HS-27A (cell line): ENCODE measurements at places on chromosomes 13 and 19.

GRCh38 chr19:50741179-50741933, 18.2 kb downstream of the CLEC11A start:
- DNase-seq = no peak

DNA sequence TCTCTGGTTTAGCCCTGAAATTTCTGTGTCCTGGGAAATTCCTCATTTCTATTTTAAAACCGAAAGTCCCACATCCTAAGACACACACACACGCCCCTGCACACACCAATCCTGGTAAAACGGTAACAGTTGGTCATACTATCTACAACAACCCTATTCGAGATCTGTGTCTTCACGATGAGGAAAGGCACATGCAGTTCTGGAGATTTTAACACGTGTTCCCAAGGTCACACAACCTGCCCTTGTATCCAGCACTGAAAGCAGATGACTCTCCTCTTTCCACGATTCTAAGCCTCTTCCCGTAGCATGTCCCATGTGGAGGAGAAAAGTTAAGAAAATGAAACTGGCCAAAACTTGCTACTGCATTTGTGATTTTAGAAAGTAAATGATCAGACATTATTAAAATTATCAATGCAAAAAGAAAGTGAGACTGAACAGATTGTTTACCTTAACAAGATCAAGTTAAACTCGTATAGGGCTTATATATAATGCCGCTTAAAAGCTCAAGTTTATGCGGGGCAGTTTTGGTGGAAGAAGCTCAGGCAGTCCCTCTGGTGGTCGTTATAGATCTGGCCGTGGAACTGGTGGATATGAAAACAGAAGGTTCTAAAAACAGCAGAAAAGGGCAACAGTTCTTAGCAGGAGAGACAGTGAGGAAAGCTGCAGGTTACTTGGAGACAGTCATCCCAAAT, 32.7 kb downstream of the VSTM1 start:
- DNase-seq = no peak

GRCh38 chr13:100860866-100861265, 186.3 kb upstream of the TMTC4 start:
- no peak for DNase-seq

GRCh38 chr19:866769-867300, 7.4 kb downstream of the CFD start:
- DNase-seq = no peak

GRCh38 chr13:87398047-87398446, 273.1 kb upstream of the SLITRK5 start:
- DNase-seq = no peak

DNA sequence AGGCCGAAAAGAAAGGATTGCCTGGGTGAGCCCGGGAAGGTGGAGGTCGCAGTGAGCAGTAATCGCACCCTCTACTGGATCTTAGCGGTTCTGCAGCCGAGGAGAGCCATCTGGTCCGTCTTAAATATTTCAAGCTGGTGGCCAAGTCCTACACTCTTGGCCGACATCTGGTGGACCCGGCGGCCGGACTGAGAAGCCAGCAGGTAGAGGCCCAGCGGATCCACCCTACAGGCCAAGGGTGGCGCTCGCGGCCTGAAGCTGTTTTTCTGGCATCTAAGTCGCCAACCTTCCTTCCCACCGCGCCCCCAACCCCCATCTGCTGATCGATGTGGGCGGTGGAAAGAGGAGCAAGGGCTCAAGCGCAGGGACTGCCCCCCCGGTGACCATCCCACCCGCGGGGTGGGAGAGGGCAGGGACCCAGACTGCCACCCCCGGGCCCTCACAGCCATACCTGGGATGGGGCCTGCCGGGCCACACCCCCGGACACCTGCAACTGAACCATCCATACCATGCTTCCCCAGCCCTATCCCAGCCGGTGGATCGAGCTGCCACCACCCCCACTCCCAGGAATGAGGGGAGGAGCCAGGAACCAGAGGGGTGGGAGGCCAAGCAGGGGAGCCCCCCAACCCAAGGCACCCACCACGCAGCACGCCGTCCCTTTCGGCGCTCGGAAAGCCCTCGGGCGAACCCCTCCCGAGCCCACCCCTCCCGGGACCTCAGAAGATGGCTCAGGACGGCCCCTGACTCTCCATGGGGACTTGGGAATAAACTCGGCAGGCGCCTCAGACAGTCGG, 46.3 kb upstream of the ZNF730 start:
- no peak for DNase-seq

DNA sequence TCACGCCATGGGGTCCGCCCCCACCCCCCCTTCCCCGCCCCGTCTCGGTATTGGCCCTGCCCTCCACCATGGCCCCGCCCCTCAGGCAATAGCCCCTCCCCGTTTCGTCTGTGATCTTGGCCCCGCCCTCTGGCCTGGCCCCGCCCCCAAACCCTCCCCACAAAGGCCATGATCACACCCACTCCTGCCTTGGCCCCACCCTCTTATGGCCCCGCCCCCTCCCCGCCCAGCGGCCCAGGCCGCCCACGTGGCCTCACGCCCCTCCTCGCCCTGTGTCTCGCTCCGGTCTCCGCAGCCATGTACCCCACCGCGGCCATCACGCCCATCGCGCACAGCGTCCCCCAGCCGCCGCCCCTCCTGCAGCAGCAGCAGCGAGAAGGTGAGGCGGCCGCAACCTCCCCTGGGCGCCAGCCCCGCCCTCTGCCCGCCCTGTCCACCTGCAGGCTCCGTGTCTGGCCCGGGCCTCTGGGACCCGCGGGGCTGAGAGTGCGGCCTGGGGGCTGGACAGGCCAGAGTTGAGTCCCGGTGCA, 61.3 kb downstream of the CELF5 start:
- no peak for DNase-seq

DNA sequence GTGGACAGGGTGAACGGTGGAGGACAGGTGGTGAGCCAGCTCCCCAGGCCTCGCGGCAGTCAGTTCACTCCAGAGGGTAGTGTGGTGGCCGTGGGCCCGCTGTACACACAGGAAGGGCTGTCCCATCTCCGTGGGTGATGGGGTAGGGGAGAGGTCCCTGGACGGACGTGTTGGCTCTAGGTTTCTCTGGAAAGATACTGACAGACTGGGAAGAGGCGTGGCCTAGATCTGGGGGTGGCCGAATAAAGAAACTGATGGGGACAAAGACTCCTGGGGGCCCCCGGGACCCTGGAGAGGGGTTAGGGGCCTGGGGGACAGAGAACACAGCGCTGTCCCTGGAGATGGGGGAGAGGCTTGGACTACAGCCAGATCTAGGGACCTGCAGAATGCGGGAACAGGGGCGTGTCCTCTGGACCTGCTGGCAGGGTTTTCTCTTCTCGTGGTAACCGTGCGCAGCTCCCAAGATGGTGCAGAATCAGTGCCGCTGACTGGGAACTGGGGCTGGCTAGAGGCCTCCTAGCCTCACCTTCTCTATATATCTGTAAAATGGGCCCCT, 4.0 kb upstream of the PRAM1 start:
- no peak for DNase-seq

- no peak for DNase-seq
Observed at GRCh38 chr19:45780448-45781213, 1.7 kb downstream of the DMPK start.

DNA sequence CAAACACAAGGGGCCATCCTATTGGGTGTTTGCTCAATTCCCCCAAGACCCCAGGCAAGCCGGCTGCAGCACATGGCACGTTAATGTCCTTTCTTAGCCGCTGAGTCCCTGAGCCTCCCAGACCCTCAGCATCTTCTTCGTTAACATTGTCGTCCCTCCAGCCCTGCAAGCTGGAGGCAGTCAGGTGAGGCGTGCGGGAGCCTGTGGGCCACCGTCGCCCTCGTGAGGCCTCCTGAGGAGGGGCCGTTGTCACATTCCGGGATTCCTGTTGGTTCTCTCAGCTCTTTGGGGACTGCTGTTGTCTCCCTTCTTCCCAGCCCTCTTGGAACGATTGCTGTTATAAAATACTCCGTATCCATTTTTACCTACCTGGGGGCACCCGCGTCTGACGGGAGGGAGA, 140.6 kb downstream of the KDM4B start:
- DNase-seq = no peak

DNA sequence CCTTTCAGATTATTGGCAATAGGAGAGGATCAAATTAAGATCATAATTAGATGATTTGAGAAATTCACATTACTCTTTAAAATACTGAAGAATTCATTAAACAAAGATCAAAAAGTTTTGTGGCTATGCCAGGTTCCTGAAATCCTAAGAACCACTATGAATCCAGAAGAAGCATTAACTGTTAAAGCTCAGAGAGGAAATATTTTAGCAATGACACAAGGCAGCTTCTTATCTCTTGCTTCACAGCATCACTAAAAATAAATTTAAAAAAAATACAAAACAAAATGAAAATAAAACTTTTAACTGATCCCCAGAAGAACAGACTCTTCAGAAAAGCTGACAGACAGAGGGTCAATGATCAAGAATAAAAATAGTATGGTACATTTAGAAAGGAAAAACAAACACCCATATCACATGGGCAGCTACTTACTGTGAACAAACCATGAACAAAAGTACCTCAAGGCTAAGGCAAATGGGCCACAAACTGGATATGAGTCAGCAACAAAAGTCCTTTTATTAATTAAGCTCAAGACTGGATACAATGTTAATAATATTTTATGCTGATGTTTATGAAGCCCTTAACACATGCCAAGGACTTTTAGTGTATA, 19.6 kb downstream of the RNF6 start:
- DNase-seq = no peak

DNA sequence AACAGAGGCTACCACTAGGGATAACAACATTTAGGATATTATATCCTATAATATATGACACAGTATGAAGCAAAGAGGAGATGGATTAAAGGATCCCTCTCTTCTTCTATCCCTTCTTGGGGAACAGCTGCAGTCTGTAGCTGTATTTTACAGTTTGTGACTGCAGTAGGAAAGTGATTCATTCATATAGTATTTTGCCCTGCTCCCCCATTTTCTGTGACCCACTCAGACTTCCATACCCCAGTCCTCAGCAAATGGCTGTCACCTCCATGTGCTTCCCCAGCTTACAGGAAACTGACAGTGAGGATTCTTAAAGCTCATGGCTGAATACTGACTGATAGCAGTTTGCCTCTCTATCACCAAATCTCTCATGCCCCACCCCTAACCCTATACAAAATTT, 27.5 kb downstream of the MICU2 start:
- no peak for DNase-seq

DNA sequence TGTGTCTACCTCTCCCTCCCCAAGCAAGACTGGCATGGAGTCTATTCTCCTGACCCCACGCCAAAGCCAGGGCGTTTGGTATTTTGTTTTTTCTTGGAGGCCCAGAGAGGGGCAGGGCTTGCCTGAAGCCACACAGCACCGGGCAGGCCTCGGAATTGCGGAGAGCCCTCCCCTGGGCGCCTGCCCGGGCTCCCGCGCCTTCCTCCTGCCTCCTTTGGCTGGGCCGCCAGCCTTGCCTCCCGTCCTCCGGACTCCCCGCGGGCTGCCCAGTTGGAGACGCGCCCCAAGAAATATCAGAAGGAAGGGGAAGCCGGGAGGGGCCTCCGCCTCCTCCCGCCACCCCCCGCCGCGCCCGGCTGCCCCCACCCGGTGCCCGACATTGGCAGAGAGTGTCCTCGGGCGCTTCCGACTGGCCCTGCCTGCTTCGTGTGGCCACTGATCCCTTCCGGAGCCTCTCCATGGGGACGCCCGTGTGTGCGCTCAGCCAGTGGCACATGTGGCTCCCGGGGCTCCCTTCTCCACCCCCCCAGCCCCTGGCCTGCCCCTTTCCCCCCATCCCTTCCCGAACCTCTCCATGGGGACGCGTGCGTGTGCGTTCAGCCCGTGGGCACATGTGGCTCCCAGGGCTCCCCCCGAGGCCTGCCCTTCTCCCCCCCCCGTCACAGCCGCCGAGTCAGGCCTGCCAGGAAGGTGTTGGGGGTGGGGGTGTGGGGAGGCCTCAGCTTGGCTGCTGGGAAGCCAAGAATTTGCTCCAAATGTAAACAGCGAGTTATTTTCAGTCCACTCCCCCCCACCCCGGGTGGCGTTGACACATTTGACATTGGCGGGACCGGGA, 37.3 kb downstream of the NFIC start:
- no peak for DNase-seq

DNA sequence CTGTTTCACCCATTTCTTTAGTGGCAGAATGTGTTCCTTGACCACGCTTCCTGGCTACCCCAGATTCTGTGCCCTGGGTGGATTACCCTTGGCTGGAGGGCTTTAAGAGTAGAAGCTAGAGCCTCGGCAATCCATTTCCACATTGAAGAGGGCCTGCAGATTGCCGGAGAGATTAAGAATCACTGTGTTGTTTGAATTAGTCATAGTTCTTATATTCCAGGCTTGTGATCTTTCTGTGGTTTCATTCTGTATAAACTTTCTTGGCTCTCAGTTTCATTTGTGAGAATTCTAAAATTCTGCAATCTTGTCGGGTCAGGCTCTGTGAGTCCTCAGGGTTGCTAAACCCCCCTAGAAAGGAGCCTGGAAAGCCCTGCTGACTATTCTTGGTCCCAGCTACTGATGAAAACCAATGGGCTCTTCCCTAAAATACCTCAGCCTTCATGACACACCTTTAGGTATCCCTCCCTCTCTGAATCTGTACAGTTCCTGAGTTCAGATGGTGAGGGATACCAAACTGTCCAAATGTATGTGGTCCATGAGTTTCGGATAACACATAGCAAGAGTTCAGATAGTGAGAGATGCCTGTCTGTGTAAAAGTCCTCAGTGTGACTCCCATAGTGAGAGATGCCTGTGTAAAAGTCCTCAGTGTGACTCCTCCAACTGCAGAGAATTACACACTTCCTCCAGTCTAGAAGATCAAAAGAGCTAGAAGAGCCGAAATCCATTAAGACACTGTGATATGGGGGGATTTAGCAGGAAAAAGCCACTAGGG, 4.3 kb downstream of the PHF11 start:
- no peak for DNase-seq

DNA sequence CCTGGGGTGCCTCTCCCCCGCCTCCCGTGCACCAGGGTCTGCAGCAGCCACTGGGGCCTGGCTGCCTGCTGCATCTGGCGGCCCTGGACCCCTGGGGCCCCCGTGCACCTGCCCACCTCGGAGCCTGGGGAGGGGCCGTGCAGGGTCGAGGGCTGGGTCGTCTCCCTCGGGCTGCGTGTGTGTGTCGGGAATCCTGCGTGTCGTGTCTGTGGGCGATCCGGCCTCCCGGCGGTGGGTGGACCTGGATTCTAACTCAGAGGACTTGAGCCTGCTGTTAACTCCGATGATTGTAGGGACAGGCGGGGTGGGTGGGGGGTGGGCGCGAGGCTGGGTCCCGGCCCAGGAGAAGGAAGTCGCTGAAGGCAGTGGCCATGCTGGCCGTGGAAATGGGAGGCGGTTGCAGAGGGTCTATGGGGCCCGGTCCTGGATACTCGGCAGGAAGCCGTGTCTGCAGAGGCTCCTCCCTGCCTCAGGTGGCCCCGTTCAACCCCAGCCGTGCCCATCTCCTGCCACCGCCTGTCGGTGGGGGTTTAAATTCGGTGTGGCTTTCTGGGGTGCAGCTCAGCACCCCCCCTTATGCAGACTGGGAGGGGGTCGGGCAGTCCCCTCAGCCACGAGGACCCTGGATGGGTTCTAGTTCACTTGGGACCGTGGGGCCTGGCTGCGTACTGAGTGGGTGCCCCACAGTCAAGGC, 9.4 kb upstream of the WDR18 start:
- no peak for DNase-seq

GRCh38 chr13:110371550-110372465, 64.7 kb downstream of the COL4A2 start:
- no peak for DNase-seq
